ENCODE measurements at places on chromosomes 12 and 14.

- DNase-seq = no peak
Measured at GRCh38 chr12:51675071-51675803, 84.2 kb downstream of the SCN8A start.

DNA sequence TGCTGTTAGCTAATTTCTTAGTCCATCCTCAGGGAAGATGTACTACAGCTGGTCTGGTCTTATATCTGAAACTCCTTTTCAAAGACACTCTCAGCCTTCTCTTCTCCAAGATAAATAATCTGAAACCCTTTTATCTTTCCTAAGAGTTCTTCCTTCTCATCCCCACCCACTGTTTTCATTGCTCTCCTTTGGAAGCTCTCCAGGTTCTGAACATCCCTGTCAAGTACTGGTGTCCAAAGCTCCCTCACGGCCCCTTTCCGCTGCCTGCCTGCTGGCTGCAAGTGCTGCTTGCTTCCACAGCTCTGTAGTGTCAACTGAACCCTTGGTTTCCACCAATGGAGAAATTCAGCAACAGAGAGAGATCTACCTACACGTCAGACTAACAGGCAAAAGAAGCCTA is 6.6 kb upstream of the SLC6A13 start:
- peak; percentile 6 for DNase-seq

GRCh38 chr14:24211311-24211710 is 2.0 kb downstream of the CHMP4A start:
- DNase-seq = no peak

- no peak for DNase-seq
Measured at GRCh38 chr14:75865531-75865930, 116.3 kb downstream of the TGFB3 start.

DNA sequence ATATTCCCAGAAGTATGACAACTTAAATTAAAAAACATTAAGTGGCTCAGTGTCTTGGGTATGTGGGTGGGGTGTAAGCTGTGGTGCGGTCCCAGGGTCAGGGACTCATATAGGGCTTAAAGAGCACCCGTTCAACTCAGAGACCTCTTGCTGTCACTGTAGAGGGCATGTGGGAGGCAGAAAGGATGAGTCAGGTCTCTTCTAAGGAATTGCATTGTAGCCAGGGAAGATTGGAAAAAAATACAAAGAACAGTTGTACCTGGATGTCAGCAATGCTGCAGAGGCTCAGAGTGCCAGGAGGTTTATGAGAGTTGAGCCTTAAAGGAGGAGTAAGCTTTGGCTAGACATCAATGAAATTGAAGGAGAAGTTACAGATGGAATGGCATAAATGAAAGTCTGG is 104.1 kb downstream of the MYRFL start:
- no peak for DNase-seq

DNA sequence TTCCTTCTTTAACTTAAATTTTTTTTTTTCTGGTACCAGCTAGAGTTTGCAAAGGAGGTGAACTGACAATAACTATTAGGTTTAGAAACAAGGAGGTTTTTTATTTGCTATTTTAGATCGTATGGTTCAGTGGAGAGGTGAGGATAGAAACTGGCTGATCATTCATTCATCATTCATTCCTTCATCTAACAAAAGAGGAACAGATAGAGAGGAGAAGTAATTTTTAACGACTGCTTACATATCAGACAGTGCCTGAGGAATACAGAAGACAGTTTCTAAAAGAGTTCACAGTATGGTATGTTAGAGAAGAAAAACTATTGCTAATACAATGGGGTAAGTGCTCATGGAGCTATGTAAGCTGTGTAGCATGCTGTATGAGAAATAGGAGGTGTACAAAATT is 111.1 kb downstream of the ERC1 start:
- no peak for DNase-seq

GRCh38 chr12:9392842-9393241 is 184.6 kb upstream of the PZP start:
- no peak for DNase-seq

DNA sequence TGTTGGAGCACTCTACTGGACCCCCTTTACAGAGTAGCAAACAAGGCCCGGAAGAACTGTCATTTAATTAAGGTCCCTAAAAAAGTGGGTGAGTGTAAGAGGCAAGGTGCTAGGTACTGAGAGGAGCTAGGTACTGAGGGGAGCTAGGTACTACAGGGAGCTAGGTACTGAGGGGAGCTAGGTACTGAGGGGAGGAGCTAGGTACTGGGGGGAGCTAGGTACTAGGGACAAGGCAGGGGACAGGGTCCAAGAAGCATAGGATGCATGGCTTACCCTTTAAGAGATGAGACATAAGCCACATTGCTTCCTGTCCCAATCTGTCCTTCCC is 4.9 kb downstream of the KRT5 start:
- no peak for DNase-seq

DNA sequence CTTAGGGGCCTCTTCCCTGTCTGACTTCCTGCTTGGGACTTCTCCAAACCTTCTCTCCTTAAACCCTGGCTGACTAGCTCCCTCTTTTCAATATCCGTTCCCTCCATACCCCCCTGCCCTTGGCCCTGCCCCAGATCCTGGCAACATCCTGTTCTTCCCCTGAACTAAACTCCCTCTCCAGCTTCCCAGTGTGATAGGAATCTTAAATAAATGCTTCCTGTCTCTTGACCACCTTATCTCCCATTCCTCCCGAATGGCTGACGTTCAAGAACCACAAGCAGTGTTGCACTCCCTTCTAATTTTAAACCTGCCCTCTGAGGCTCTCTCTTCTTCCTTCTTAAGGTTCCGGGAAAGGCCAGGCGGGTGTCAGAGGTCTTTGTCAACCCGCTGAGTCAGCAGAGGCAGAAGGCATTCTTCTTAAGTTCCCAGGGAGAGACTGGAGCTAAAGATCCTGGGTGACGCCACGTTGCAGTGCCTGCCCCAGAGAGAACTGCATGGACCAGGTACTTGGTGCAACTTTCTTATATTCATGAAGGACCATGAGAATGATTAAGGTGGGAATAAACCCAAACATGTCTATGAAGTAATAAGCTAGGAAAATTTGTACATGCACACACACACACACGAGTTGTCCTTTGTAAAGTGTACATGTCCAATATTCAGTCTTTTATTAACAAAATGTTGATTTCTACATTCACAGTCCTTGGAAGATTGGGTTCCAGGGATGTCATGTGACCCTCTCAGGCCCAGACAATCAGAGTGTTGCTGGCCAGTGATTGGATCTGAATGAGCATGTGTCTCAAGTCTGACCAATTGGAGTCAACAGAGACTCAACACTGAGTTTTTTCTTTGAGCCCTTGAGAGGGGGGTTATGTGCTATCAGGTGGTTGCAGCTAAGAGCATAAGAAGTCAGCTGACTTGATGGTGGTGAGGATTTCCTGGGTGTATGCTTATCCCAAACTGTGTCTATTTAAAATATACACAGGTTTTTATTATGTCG is 420.2 kb upstream of the TBX3 start:
- DNase-seq = no peak

Data from NCI-H187 treated with DMSO at 0.1 percent for 48 hours (cell line).